ENCODE measurements at places on chromosomes 4 and X.

- DNase-seq = no peak
Observed at GRCh38 chr4:8892556-8893226, 21.1 kb upstream of the HMX1 start.

GRCh38 chr4:151324124-151324751, 1.2 kb downstream of the SH3D19 start:
- DNase-seq = no peak

GRCh38 chr4:67120369-67120768, 424.9 kb downstream of the CENPC start:
- DNase-seq = no peak

DNA sequence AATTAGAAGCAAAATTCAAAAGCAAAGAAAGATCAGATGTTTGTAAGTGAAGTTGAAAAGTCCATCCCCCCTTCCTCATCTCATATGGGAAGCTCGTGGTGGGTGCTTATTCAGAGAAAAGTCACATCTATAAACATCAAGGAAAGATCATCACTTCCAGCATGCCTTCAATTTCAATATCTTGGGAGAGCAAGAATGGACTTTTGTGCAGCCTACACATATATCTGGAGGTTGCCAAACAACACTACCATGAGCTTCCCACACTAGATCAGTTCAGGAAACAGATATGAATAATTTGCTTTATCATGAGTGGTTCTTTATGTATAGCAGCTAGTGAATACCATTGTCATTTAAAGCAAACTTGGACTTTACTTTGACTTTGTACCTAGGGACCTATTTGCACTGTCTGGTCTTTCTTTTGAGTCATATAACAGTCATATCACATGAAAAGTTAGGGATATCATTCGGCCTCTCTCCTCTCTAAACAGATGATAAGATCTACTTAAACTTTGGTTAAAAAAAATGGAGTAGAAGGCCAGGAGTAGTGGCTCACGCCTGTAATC, 5.6 kb upstream of the TBL1X start:
- no peak for DNase-seq

DNA sequence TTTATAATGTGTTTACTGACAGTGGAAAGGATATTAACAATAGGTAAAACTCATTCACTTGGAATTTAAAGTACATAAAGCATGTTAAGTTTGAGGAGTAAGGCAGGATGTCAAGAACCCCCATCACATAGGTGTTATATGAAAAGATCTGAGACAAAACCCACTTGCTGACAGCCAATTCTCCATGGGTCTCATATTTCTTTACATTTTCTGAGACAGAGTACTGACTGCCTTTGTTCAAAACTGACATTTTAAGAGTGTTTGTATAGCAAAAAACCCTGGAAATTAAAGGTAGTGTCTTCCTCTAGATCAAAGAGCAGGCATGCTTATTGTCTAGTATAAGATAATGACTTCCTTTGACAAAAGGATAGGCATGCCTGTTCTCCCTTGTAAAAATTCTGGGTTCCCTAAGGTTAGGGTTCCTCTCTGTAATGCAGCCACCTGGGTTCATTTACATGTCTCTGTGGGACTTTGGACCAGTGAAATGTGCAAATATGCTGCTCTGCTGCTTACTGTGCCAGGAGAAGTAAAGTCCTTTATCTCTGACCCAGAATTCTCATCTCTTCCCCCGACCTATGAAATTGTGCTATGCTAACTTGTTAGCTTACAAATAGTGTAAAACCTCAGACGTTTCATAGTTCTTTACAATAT, 123.6 kb downstream of the PCDH18 start:
- no peak for DNase-seq

DNA sequence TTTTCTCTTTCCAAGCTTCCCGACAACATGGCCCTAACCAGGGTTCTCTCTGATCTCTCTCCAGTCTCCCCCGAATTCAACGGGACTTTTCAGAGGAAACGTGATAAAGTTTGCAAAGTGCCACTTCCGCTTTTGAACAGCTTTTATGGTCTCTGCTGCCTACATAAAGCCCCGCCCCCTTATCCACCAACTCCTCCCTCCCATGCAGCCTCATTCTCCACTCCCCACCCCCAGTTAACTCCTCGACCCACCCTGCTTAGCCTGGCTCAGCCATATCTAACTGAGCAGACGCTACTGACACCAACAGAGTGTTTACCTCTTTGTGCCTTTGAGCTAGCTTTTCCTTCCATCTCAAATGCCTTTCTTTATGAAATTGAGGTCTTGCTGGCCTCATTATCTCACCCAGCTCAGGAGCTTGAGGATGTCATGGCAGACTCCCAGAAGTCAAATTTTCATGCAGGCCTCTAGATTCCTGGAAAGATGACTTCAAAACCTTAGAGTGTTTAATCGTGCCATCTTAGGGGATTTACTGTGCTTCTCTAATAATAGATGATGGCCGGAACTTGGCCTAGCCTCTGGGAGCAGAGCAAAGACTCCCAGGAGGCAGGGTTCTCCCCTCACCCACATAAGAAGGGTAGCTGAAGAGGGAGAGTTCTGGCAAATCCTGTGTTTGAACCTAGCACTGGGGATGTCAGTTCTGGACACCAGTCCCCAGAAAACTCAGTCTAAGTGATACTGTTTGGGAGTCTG, 606.0 kb downstream of the BCOR start:
- peak; percentile 93 for DNase-seq

- DNase-seq = no peak
Observed at GRCh38 chr4:1332686-1333085, 14.3 kb upstream of the UVSSA start.

- DNase-seq = peak; percentile 11
Observed at GRCh38 chrX:148500423-148501385, at the start of gene AFF2. Gene AFF2 (plus strand): TSS chrX:148500617. CDS start chrX:148501098, 481 bp downstream.

DNA sequence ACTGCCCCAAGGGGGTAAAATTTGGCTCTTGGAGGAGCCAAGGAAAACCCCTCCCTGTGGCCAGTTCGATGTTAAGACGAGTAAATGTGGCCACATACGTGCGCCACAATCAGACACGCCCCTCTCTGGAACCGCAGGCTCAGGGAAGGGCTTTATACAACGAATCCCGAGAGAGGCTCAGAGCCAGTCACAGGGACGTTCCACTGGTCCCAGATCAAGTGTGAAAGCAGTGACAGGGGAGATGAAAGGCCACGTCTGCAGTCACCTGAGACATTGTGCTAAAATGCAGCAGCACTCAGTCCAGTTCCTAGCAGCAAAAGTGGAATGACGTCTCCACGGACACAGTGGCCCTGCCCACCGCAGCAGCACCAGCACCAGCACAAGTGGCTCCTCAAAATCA, 68.0 kb downstream of the ACOX3 start:
- no peak for DNase-seq

DNA sequence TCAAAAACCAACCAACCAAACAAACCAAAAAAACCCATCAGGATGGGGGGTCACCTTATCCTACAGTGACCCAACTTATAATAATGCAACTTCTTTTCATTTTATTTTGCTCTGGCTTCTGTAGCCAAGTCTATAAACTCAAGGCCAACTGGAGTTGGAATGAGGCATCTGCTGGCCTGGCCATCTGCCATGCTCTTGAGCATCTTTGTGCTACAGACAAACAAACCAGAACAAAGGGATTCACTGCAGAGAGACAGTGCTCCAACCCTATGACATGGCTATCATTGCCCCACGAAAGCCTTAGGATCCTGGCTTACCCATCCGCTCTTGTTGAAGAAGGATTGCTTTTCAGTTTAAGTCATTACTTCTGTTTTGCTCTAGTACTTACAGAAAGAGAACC, 49.2 kb upstream of the SCRG1 start:
- DNase-seq = no peak

GRCh38 chr4:19686456-19686855, 565.2 kb upstream of the SLIT2 start:
- DNase-seq = no peak

GRCh38 chr4:83771113-83771705, 235.3 kb downstream of the GPAT3 start:
- DNase-seq = peak; percentile 59

GRCh38 chrX:71627588-71628404, 9.5 kb upstream of the CXCR3 start:
- DNase-seq = no peak

- DNase-seq = no peak
Observed at GRCh38 chr4:122091397-122091796, 60.7 kb upstream of the BLTP1 start.
